T-helper 2 cell treated with Interferon-gamma antibody and Interleukin-4, amounts not matched to agents 5 μg/mL and 100 μg/mL, for 36 hours (primary cell): ENCODE measurements at places on chromosomes 1 and 21.

- no peak for DNase-seq
Observed at GRCh38 chr1:31376375-31377134, 3.7 kb upstream of the FABP3 start.

- DNase-seq: no peak
Observed at GRCh38 chr1:162587347-162587746, 25.8 kb downstream of the UAP1 start.

GRCh38 chr1:216739793-216740192, 16.6 kb upstream of the ESRRG start:
- no peak for DNase-seq

GRCh38 chr1:39297551-39297950, 93.1 kb downstream of the MACF1 start:
- no peak for DNase-seq

- DNase-seq: no peak
Observed at GRCh38 chr1:116984406-116985160, 17.0 kb upstream of the CD101 start.

DNA sequence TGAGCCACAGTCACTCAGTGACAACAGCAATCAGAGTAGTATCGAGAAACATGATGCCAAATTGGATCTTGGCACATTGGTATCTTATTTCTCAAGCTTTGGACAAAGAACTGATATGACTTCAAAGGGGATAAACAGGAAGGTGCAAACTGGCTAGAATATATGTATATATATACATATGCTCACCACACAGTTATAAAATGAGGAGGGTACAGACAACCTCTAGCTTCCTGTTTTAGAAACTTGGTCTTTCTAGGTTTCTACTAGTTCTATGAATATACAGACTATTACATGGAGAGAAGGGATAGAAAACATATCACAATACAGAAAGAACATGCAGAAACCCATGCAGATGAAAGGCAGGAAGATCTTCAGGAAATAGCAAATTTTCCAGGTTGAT, 292.1 kb upstream of the SNX7 start:
- DNase-seq: no peak

GRCh38 chr1:209926045-209926444, 12.0 kb upstream of the SYT14 start:
- DNase-seq: no peak
